ENCODE measurements at places on chromosomes 2 and 18.

DNA sequence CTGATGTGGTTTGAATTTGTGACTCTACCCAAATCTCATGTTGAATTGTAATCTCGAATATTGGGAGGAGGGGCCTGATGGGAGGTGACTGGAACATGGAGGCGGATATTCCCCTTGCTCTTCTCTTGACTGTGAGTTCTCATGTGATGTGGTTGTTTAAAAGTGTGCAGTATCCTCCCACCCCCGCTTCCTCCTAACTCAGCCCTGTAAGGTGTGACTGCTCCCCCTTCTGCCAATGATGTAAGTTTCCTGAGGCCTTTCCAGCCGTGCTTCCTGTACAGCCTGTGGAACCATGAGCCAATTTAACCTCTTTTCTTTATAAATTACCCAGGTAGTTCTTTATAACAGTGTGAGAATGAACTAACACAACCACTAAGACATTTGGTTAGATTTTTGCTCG lies 458.4 kb downstream of the THSD7B start:
- DNase-seq, result no peak

DNA sequence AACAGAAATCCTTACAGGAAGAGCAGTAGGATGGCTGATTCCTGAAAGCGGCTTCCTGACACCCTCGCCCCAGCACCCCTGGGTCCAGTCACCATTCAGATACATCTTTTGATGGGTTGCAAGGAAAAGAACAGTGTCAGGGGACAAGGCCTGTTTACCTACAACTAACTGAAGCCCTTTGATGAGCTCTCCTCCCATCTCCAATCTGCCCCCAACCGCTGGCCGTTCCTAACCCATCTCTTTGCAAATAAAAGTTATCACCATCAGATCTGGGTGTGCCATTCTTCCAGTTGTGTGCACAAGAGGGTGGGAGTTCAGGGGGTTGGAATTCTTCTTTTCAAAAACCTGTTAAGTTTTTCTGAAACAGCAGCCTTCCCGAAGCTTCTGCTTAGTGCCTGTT lies 48.9 kb downstream of the ARL4C start:
- DNase-seq, result no peak

DNA sequence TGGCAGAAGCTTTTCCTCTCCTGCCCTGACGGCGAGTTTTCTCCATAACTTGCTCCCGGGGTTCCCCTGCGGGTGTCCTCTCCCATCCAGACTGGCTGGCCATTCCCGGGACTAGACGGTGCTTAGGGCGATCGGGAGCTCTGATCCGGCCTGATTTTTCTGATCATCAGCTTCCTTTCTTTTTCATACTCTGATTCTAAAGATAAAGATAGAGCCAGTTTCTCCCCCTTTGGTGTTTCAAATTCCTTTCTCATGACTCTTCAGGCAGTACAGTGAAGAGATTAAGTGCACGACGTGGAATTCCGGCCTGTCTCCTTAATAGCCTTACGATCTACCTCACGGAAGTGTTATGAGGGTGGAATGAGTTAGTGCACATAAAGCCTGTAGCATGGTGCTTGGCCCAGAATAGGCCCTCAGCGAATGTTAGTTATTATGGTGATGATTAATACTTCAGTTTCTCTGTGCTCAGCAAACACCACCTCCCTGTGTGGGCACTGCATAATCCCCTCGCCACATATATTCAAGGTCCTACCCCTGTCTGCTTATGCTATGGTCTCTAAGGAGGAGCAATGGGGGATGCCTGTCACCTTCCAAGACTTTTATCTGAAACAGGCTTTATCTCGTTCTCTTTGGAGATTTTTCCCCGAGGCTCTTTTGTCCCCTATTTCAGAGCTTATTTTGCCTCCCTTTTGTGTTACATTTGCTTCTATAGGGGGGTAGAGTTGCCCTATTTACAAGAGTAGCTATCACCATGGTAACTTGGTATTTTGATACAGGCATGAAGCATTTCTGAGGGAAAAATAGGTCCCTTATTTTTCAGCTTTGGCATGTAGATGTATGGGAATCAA lies 254.8 kb downstream of the CDH2 start:
- no peak for DNase-seq

- DNase-seq, result no peak
These were observed 20.4 kb downstream of the CCT7 start for GRCh38 chr2:73254343-73255006.

DNA sequence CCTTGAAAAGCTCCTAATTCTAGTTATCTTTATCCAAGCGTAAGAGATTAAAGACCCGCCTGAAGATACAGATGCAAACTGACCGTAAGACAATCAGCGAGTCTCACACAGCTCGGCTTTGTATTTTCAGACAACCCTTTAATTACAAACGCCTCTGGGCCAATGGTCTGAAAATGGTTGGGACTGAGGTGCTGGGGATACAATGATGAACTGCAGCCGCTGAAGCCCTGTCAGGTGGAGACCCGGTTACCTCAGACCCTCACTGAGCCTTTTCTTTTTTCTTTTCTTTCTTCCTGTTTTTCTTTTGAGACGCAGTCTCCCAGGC lies 715 bp upstream of the CFAP36 start:
- no peak for DNase-seq

DNA sequence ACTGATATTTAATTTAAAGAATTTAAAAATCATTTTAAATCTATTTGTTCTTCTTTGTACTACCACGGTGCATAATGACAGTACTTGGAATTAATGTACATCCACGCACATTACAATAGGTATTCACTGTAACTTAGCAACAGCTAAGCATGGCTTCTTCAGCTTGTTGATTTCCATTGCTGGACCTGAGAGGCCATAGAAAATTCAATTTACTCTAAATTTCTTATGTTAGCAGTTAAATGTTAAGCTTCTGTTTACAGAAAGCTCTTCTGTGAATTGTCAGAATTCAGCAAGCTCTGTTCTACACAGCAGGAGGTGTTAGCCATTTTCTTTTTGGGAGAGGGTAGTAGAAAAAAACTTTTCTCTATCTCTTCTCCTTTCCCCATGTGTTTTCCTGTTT lies 1149.3 kb upstream of the CDH2 start:
- no peak for DNase-seq

DNA sequence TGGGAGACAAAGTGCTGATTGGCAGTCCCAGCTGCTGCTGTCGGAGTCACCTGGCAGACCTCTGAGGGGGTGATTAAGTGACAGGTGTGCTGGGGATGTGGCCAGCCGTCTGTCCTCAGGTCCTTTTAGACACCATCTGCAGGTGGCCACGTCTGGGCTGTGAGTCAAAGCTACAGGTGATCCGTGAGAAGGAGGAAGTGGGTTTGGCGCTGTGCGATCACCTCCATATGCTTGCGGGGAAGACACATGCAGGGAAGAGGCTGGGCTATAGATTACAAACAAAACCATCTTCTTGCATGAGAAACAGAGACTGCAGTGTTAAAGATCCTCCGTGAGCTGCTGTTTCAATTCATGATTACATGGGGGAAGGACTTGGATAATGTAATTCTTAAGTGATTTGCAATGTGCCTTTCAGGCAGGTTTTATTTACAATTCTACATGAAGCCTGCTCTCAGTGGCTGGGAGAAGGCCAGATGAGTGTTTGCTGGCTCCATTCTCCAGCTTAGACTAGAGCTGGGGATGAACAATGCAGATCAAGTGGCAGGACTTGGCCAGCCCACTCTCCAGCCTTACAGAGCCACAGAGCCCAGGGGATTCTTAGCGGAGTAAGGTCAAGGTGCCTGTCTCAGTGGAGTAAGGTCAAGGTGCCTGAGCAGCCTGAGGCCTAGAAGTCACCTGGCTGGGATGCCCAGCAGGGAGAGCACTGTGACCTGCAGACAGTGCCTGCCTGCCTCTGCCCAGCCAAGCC lies 87.8 kb downstream of the LYPD1 start:
- DNase-seq, result no peak

DNA sequence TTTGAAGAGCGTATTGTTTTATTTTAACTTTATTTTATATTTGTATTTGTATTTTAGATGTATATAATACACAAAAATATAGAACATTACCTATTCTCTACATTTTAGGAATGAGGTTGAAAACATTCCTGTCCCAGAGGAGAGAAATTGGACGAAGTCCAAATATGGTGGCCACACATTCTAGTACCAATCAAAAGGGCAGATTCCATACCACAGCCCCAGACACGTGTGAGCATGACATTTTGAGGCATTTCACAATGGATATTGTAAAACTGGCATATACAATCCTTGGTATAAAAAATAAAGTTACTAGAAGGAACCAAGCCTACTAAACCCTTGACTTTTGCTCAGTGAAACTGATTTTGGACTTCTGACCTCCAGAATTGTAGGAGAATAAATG lies 50.6 kb downstream of the C2orf76 start:
- no peak for DNase-seq

Measured in putamen (tissue), 1 donor.